ENCODE measurements at places on chromosomes 13 and 19. TPM values are rescaled to one million over a fixed set of nuclear protein-coding genes. Genes with fewer than 3 reads are reported as not detected.

Gene UNC13A
- total RNA-seq: 29.0 TPM

Gene FXYD1
- total RNA-seq: 7.8 TPM

Gene NLRP11
- total RNA-seq: 0.86 TPM

Gene RTBDN
- total RNA-seq: 25.1 TPM

Gene NCAN
- 0.07 TPM for total RNA-seq

Gene ZNF302
- 9.9 TPM for total RNA-seq

Gene ZNF382
- total RNA-seq: not detected

Gene ZNF486
- not detected for total RNA-seq

Gene C19orf81
- 14.5 TPM for total RNA-seq

Gene ANKRD10
- 173 TPM for total RNA-seq

Measured in HCT116 (cell line).